ENCODE measurements at places on chromosomes 5 and 9.

DNA sequence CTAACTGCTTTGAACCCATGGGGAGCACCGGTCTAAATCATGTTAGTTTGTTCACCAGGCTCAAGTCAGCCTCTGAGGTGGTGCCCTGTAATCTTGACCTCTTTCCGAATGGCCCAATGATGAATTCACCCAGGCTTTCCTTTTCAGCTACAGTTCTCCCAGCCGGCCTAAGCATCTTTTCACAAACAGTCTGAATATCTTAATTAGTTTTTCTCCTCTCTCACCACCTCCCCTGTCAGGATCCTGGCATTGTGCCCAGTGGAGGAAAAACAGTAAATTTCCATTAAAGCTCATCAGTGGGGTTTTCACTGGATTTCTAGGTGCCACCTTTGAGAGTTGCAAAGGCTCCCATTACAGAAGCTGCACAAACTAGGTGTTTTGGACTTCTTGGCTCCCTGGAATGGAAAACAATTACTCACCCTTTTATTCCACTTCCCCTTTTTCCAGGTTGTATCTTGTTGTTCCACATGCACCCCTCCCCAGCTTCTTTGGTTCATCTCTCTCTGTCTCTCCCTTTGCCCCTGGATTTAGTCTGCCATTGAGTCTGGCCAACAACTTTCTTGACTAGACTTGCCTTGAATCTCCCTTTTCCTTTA lies 69.4 kb upstream of the ADAMTSL1 start:
- DNase-seq = no peak
- H3K4me3 ChIP-seq = no peak overlapping the region
- H3K27me3 ChIP-seq = no peaks in the 10 kb centered on the region

- DNase-seq = no peak
- H3K27ac ChIP-seq = no peak overlapping the region
- no peaks in the 10 kb centered on the region for H3K27me3 ChIP-seq
- H3K4me3 ChIP-seq = no peak overlapping the region
- H3K4me1 ChIP-seq = no peaks in the 10 kb centered on the region
- no peaks in the 10 kb centered on the region for H3K36me3 ChIP-seq
These were observed 233.3 kb upstream of the GRAMD2B start for GRCh38 chr5:126189862-126190261.

DNA sequence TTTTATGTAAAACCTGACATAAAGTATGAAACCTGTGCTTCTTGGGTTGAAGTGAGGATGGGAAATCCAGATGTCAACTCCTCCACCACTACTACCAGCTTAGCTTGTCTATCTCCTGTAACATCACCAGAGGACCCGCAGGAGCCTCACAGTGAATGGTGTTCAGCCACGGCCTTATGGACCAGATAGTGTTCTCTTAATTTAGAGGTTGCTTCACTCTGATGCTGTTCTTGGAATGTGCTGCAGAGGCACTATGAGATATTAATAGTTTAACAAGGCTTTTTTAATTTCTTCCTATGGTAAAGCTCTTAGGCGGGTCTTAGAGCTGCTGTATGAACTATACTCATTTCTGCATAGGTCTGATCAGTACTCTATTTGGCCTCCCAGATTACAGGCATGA lies 27.9 kb downstream of the NFX1 start:
- no peak overlapping the region for H3K27ac ChIP-seq
- H3K27me3 ChIP-seq = no peaks in the 10 kb centered on the region
- no peak overlapping the region for H3K4me3 ChIP-seq
- no peak for DNase-seq
- H3K4me1 ChIP-seq = peaks cover 9% of the 10 kb centered on the region

DNA sequence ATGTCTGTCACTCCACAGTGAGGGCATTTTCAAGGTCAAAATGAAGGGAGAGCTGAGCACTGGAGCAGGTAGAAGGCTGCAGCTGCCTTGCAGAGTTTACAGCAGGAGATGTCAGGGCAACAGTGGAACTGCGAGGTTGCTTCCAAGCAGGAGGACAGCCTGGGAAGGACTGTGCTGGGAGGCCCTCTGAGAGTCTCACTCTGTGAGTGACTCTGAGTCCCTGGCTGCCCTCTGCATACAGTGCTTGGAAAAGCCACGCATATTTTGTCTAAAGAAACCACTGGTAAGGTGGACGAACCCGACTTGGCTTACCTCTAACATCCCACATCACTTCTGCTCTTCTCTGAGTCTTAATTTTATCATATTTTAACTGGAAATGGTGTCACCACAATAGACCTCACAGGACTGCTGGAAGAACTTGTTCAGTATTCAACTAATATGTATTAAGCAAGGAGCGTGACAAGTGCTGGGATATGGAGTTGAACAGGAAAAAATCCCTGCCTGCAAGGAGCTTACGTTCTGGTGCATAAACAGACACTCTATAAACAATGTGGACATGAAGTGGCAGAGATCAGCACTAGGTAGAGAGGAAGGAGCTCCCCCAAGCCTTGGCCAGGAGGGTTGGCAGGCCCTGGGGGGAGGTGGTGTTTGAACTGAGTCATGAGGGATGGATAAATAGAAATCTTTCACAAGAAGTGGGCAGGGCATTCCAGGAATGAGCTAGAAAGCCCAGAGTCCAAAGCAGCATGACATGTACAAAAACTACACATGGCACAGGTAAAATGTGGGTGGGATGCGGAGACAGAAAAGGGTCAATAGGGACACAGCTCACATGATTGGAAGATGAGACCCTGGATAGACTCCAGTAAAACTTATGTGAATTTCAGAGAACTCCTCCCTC lies 64.0 kb upstream of the FOXE1 start:
- no peak overlapping the region for H3K27ac ChIP-seq
- DNase-seq = no peak
- H3K27me3 ChIP-seq = no peaks in the 10 kb centered on the region
- no peak overlapping the region for H3K4me3 ChIP-seq
- H3K36me3 ChIP-seq = no peaks in the 10 kb centered on the region

GRCh38 chr5:168227973-168228615 lies 63.4 kb upstream of the WWC1 start:
- no peak overlapping the region for H3K4me3 ChIP-seq
- H3K4me1 ChIP-seq = peaks cover 6% of the 10 kb centered on the region

Data from vagina (tissue), 2 donors.